ENCODE measurements at places on chromosomes 7 and 10.
A peak's percentile ranks its signal among the peaks of the same experiment; 100 is the strongest.

DNA sequence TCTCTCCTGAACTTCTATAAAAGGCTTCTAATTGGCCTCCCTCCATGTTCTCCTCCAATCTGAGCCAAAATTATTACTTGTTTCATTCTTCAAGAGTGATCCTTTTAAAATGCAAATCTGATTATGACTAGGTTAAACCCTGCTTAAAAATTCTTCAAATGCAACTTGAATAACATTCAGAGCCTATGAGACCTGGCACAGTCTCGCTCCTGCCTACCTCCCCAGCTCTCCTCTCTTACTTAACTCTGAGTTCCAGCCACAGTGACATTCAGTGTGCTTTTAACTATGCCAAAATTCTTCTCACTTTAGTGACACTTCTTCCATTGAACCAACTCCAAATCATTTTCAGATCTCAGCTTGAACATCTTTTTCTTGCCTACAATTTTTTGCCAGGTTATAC is 68.8 kb downstream of the TMEM168 start:
- H3K4me3 ChIP-seq = no peak overlapping the region
- no peaks in the 10 kb centered on the region for H3K27me3 ChIP-seq
- no peaks in the 10 kb centered on the region for H3K36me3 ChIP-seq
- no peak overlapping the region for H3K27ac ChIP-seq
- no peak for DNase-seq
- H3K4me1 ChIP-seq = peaks cover 9% of the 10 kb centered on the region

DNA sequence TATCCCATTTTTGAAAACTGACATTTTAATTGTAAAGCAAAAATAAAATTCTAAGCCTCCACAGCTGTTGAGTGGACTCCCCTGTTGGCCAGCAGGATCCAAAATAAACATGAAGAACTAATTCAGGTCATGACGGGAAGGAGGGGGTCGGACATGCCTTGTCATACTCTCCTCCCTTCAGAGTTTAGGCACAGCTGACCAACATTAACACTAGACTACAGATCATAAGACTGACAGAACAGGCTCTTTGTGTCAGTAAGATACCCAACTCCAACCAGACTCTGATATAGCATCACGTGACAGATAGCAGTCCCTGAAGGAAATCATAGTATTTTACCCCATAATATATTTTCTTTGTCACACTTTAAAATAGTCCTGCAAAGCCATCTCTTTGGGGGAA is 20.9 kb upstream of the ZNF12 start:
- H3K4me3 ChIP-seq = no peak overlapping the region
- no peak overlapping the region for H3K27ac ChIP-seq
- H3K36me3 ChIP-seq = peaks cover 6% of the 10 kb centered on the region
- H3K4me1 ChIP-seq = peaks cover 19% of the 10 kb centered on the region

- H3K4me1 ChIP-seq = peaks cover 11% of the 10 kb centered on the region
- no peaks in the 10 kb centered on the region for H3K27me3 ChIP-seq
- no peak overlapping the region for H3K4me3 ChIP-seq
- no peaks in the 10 kb centered on the region for H3K36me3 ChIP-seq
- no peak for DNase-seq
Observed at GRCh38 chr10:51188008-51188407, 113.7 kb downstream of the PRKG1 start.

GRCh38 chr10:97574374-97575126 is 2.0 kb downstream of the ANKRD2 start:
- peak overlapping the region; percentile 78 for H3K27ac ChIP-seq
- peaks cover 54% of the 10 kb centered on the region for H3K4me1 ChIP-seq

- DNase-seq = no peak
- H3K27me3 ChIP-seq = no peaks in the 10 kb centered on the region
- no peak overlapping the region for H3K4me3 ChIP-seq
- H3K27ac ChIP-seq = no peak overlapping the region
Observed at GRCh38 chr7:158865462-158865922, 9.1 kb downstream of the DYNC2I1 start.

DNA sequence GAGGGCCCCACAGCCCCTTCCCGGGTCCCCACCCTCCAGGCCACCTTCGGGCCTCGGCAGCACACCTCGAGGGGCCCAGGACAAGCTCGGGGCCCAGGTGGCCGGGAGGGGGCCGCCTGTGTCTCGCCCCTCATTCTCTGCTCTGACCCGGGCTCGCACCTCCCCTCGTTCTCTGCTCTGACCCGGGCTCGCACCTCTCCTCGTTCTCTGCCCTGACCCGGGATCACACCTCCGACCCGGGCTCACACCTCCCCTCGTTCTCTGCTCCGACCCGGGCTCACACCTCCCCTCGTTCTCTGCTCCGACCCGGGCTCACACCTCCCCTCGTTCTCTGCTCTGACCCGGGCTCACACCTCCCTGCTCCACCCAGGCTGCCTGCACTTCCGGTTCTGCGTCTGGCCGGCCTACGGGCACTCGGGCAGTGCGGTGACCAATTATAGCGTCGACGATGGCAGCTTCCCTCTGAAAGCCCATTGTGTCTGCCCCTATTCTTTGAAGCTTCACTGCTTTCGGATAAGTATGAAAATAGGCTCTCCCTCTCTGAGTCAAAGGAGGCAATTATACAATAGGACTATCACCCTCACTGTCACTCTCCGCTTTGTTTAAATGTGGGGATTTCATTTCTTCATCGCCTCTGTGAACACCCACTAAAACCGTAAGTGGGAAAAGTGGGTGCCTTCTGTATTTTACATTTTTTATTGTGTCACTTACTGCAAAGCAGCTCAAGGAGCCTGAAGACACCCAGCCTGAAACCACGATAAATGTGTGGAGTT is 457.4 kb downstream of the DNAJB6 start:
- H3K27me3 ChIP-seq = no peaks in the 10 kb centered on the region
- H3K27ac ChIP-seq = no peak overlapping the region
- no peak for DNase-seq
- no peak overlapping the region for H3K4me3 ChIP-seq

- H3K4me3 ChIP-seq = no peak overlapping the region
- no peaks in the 10 kb centered on the region for H3K36me3 ChIP-seq
- no peak for DNase-seq
- peaks cover 11% of the 10 kb centered on the region for H3K4me1 ChIP-seq
- no peaks in the 10 kb centered on the region for H3K27me3 ChIP-seq
Observed at GRCh38 chr7:135733603-135734342, 5.8 kb upstream of the SLC13A4 start.

- DNase-seq = no peak
- H3K27ac ChIP-seq = no peak overlapping the region
- no peaks in the 10 kb centered on the region for H3K36me3 ChIP-seq
- H3K27me3 ChIP-seq = peaks cover 69% of the 10 kb centered on the region
- no peak overlapping the region for H3K4me3 ChIP-seq
- H3K4me1 ChIP-seq = no peaks in the 10 kb centered on the region
Observed at GRCh38 chr10:100468978-100469377, 6.2 kb downstream of the WNT8B start.

- H3K27ac ChIP-seq = no peak overlapping the region
- H3K27me3 ChIP-seq = no peaks in the 10 kb centered on the region
- no peak overlapping the region for H3K4me3 ChIP-seq
- H3K4me1 ChIP-seq = peaks cover 21% of the 10 kb centered on the region
Observed at GRCh38 chr10:126909147-126909546, 3.9 kb downstream of the DOCK1 start.
